ENCODE measurements at places on chromosomes 6 and 20. TPM values are rescaled to one million over a fixed set of nuclear protein-coding genes. Genes with fewer than 3 reads are reported as not detected.

The MATN4 gene
- 2.2 TPM for total RNA-seq

GRCh38 chr6:43969158-43969981 is 157.9 kb downstream of the MRPL14 start:
- DNase-seq = no peak

DNA sequence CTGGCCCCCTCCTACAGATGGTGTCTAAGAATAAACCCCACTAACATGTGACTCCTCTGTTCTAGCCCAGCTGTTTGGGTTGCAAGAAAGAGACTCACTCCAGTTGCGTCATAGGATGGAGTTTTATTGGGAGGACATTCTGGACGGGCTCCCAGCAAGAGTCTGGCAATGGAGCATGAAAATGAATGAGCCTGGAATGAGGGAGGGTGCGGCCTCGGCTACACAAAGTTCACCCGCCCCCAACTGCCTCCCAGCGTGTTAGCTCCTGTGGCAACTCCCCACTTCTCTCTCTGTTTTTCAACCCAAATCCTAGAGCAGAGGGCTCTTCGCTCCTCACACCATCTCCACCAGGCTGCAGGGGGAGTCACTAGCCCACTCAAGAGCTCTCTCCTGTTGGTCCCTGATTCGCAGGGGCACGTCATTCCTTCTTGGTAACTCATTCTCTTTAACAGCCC is 5.1 kb upstream of the ADAM33 start:
- no peak for DNase-seq

- no peak for DNase-seq
Observed at GRCh38 chr6:49634092-49634835, 2.4 kb downstream of the RHAG start.

- DNase-seq = no peak
Observed at GRCh38 chr6:137874204-137875057, 7.4 kb downstream of the TNFAIP3 start.

DNA sequence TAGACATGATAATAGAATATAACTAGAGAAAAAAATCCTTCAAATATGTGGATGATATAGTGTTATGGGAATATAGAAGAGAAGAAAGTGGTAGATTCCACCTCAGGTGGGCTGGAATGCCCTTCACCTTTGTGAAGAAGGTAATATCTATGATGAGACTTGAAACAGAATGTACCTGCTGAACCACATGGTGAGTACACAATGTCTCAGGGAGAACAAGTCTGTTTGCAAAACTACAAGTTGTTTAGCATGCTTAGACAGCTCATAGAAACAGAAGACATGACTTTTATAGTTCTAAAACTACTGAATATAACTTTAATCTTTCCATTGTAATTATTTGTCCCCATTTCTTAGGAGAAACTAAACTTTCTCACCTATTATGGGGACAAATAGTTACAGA is 12.2 kb downstream of the C6orf58 start:
- DNase-seq = no peak

DNA sequence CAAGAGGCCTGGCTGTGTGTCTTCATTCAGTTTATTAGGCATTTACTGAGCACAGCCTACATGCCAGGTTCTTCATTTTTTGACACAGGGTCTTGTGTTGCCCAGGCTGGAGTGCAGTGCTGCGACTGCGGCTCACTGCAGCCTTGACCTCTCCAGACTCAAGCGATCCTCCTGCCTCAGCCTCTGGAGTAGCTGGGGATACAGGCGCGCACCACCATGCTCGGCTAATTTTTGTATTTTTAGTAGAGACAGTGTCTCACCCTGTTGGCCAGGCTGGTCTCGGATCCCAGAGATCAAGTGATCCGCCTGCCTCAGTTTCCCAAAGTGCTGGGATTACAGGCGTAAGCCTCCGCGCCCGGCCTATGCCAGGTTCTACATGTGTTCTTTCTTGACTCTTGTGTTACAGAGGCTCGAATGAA is 601 bp upstream of the ATRN start:
- DNase-seq = no peak

DNA sequence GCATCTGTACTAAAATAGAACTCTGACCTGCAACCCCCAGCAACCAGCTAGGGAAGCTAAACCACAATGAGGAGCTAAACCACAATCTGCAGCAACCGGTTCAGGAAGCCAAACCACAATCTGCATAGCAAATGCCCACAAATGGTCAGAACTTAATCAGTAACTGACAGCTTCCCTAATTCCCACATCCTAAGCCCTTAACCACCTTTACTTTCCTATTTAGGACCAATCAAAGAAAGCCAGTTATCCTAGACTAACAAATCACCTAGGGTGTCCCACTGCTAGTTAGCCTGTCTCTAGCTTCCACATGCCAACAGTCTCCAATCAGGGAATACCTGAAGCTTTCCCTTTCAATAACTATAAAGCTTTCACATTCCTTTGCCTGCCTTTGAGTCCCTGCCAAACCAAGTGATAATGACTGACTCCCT is 424.6 kb upstream of the PTCHD4 start:
- DNase-seq = no peak

The CFAP61 gene
- not detected for total RNA-seq

- DNase-seq = no peak
Observed at GRCh38 chr20:37385176-37385575, 39.2 kb downstream of the SRC start.

- DNase-seq = no peak
Observed at GRCh38 chr6:148563066-148563465, 183.8 kb upstream of the UST start.

DNA sequence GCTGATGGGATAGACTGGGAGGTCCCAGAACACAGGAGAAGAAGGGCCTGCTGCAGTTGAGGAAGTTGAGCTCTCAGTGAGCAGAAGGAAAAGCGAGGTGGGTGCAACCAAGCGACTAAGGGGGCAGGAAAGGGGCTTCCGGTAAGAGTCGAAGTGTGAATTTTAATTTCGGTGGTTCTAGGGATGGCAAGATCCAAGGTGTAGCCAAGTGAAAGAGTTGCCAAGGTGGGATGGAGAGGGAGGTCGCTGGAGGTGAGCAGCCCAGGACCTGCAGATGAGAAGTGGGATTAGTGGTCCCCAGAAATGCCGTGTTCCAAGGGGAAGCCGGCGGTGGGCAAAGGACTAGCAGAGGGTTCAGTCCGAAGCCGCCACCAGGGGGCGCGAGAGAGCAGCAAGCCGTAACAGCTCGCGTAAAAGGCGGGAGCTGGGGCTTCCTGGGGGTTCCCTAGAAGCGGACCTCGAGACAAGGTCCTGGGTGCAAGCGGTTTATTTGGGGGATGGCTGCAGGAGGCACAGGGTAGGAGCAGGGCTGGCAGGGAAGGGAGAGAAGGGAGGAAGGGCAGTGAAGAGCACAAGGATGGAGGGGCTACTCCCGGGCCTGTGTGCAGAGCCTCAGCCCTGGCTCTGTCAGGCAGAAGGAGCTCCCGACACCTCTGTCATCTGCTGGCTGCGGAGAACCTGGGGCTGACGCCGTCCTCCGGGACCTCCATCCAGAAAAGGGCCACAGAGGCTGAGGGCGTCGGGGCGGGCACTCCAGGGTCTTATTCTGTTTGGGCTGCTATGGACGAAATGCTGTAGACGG is 103.6 kb downstream of the PAX1 start:
- DNase-seq = no peak

DNA sequence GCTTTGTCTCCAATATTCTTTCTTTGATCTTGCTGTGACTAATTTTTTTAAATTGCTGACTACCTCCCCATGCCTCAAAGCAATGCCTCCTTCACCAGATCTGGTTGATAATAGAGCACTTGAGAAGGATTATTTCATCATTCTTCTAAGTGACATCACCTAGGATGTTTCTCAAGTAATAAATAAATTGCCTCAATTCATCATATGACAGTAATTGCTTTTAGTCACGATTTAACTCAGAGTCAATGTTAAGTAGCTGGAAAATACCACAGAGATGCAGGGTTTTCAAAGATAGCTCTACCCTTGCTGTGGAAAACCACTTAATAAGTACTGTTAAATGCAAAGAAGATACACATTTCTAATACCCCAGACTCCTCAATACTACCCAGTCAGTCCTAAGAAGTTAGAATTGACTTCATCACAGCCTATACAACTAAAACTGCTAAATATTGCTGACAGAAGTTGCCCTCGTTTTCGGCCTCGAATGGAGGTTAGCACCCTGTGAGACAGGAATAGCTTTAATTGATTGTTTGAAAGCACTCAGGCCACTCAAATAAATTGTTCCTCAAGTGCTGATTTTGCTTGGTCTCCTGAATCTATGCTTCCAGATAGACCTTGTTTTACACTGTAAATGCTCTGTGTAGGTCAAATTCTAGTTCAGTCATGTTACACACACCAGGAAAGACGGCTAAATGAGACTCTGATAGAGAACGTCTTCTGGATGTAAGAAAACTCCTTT is 640.6 kb upstream of the CHD6 start:
- no peak for DNase-seq

The LY6G5C gene
- total RNA-seq = 2.6 TPM

The CST2 gene
- not detected for total RNA-seq

GRCh38 chr6:129631070-129631469 is 78.9 kb downstream of the ARHGAP18 start:
- no peak for DNase-seq

The SNTA1 gene
- 5.7 TPM for total RNA-seq

The SSTR4 gene
- total RNA-seq = not detected

GRCh38 chr6:22409486-22409885 is 112.7 kb upstream of the PRL start:
- no peak for DNase-seq

DNA sequence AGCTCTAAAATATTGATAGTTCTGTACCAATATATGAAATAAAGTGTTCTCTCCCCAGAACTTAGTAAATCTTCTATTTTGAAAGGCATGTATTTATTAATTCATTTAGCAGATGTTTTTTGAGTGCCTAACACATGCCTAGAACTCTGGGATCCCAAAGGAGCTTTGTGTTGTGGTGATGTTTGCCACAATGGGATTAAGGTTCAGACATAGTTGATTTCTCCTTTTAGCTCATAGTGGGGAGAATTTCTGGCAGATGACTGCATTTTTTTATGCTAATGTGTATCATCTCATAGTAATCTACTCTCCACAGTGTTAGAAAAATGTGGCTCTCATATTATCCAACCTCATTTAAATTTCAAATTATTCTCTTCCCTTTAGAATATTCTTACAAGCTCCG is 21.7 kb downstream of the MYB start:
- DNase-seq = no peak

The HSPA12B gene
- not detected for total RNA-seq

Measured in activated CD8-positive, alpha-beta memory T cell treated with anti-CD3 and anti-CD28 coated beads, Interleukin-2, amount 10 ng/mL, durations not matched to agents 7 days and 5 days (primary cell).